ENCODE measurements at places on chromosomes 5 and 9.
A peak's percentile ranks its signal among the peaks of the same experiment; 100 is the strongest.

DNA sequence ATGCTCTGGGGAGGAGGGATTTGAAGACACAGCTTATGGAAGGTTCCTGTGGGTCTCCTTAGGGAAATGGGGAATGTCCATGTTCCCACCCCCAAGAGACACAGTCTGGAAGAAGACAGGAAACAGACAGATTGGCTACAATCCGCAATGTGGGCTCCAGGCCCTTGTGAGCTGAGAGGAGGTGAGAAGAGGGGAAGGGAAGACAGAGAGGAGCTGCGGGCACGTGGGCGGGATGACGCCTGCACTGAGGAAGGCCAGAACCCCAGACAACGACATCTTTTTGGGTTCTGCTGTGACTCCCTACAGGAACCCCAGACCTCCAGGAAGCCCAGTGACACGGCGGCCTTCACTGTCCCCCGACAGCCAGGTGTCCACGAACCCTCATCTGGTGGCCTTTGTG, 29.9 kb upstream of the NKD2 start:
- peak; percentile 45 for DNase-seq

- no peak for DNase-seq
Observed at GRCh38 chr9:4082948-4083347, 216.9 kb downstream of the GLIS3 start.

- no peak for DNase-seq
Observed at GRCh38 chr9:129414993-129415941, 205.6 kb downstream of the C9orf50 start.

- DNase-seq: no peak
Observed at GRCh38 chr9:116147821-116148220, 5.8 kb upstream of the PAPPA start.

DNA sequence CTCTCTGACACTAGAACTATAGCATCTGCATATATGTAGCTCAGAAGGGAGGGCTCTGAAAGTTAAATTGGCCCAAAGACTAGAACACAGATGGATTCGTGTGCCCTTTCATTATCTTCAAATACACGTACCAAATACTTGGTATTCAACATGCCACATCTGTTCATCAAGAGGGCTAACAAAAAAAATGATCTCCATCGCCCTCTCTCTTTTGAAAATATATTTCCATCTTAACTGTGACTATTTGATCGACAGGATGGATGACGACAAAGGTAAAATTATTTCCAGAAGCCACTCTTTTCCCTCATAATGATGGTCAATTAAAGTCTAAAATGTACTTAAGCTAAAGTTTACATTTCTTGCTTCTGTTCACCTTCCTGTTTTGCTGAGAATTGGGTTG, 77.0 kb downstream of the SEMA6A start:
- DNase-seq: no peak

All from fibroblast of mammary gland (primary cell).